Stimulated activated CD4-positive, alpha-beta T cell treated with anti-CD3 and anti-CD28 coated beads, Interleukin-1b, Interleukin-23, amount 100 ng/mL, for 48 hours (primary cell): ENCODE measurements at places on chromosomes 5 and 9.

DNA sequence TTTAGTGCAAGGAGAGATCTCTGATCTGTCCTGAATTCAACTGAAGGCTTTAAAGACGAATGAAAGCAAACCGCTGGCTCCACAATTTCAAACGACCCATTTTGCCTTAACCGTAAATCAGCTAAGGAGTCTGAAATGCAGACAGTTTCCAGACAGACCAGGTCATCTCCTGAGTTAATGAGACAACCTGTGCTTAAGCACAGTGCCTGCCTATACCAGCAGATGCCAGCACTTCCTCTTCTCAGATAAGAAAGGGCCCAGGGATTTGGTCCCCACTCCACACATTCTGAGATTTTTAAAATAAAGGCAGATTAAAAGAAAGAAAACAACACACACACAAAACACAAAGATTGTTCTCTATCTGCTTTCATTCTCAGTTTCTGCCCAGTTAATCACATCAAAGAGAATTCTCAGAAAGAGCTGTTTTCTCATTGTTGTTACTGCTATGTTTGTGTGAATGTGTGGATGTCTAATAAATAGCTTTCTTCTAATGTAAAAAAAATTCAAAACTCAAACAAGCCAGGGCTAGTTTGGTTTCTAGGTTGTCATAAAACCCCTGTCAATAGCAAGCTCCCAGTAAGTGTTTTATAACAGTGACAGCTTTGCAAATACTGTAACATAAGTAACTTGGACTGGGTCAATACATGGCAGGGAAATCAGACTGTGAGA, 157.7 kb upstream of the SLC24A2 start:
- no peak for DNase-seq

DNA sequence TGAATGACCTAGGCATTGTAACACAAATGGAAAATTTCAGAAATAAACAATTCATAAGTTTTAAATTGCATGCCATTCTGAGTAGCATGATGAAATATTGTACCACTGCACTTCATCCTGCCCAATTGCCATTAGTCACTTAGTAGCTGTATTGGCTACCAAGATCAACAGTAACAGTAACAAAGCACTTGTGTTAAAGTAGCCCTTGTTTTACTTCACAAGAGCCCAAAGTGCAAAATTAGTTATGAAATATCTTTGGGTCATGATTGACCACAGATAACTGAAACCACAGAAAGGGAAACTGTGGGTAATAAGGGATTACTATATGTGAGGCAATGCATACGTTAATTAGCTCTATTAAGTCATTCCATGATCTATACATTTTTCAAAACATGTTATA, 33.3 kb upstream of the RORB start:
- DNase-seq = no peak

GRCh38 chr9:137963525-137963924, 85.9 kb downstream of the CACNA1B start:
- DNase-seq = no peak

GRCh38 chr5:177448244-177448950, 1.8 kb downstream of the PRR7 start:
- no peak for DNase-seq

DNA sequence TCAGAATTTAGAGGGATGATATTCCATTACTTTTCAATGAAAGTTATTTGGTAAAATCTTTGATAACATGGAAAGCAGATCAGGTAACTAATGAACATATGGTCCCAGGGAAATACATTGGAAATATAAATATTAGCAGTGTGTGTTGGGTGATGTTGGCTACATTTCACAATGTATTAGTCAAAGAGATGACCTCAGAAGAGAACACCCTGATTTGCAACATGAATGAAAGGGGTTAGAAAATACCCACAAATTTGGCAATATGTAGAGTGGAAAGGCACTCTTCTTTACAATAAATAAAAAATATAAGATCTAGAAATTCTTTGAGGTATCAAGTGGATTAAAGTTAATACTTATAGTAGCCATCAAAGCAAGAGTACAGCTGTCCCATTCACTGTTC, 606.7 kb downstream of the PSAT1 start:
- no peak for DNase-seq

GRCh38 chr5:64653766-64654560, 36.3 kb upstream of the SHISAL2B start:
- DNase-seq = no peak

- no peak for DNase-seq
Observed at GRCh38 chr5:36450229-36451014, 148.7 kb upstream of the RANBP3L start.

- no peak for DNase-seq
Observed at GRCh38 chr9:109253637-109254284, 67.1 kb downstream of the EPB41L4B start.

DNA sequence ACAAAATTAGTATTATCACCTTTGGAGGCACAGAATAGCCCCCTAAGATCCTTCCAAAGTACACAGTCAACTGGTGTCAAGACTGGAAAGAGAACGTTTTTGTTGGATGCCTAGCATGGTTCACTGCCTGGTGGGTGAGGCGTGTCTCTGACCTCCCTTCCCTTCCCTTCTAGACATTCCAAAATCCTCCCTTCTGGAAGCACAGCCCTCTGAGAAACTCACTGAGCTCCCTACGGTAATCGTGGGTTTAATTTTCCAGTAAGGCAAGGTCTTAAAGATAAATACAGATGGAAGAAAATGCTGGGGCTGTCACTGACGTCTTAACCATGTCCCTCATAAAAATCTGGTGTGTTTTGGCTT, 138.8 kb downstream of the LIFR start:
- DNase-seq = no peak

DNA sequence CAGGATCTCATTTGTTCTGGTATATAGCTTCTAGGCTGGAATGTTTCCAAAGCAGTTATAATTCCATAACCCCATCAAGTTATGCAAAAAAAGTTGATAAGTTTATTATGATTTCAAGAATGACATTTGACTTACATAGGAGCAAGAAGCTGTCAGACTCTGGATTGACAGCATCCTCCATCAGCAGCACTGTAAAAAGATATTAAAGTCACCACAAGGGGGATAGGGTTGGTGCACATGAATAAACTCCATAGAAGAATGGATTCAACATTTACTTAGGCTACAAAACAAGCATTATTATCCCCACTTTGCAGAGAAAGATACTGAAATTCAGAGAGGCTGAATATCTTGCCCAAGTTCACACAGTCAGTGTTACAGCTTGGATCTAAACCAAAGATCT, 208.9 kb upstream of the SLC30A5 start:
- no peak for DNase-seq

DNA sequence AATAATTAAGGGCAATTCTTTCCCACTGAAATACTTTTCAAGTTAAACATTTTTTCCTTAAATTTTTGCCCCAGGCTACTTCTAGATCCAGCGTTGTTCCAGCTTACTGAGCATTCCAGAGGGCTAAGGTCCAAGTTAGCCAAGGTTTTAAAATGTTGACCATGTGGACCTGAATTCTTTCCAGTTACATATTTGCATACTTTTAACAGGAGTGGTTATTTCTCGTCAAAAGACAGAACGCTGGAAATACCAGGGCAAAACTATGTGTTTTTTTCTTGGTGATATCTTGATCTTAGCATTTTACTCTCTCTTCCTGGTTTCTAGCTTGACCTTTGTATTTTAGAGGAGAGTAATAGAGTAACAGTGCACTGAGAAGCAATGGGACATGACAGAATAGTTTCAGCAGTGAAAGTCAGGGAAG, 32.8 kb downstream of the TMC1 start:
- DNase-seq = no peak

GRCh38 chr5:154368041-154368800, 77.6 kb upstream of the SAP30L start:
- no peak for DNase-seq

GRCh38 chr5:82404382-82404945, 126.3 kb upstream of the RPS23 start:
- no peak for DNase-seq

GRCh38 chr9:2387166-2387565, 234.4 kb upstream of the VLDLR start:
- DNase-seq = no peak

DNA sequence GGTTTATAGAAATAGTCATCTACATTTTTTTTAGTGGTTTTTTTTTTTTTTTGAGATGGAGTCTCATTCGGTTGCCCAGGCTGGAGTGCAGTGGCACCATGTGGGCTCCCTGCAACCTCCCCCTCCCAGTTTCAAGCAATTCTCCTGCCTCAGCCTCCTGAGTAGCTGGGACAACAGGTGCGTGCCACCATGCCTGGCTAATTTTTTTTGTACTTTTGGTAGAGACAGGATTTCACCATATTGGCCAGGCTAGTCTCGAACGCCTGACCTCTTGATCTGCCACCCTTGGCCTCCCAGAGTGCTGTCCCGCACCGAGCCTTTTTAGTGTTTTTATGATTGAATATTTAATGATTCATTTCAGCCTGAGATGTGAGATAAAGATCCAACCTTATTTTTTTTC, 27.3 kb downstream of the ANKRD33B start:
- DNase-seq = no peak

- no peak for DNase-seq
Observed at GRCh38 chr5:123297198-123297831, 125.9 kb downstream of the CEP120 start.

DNA sequence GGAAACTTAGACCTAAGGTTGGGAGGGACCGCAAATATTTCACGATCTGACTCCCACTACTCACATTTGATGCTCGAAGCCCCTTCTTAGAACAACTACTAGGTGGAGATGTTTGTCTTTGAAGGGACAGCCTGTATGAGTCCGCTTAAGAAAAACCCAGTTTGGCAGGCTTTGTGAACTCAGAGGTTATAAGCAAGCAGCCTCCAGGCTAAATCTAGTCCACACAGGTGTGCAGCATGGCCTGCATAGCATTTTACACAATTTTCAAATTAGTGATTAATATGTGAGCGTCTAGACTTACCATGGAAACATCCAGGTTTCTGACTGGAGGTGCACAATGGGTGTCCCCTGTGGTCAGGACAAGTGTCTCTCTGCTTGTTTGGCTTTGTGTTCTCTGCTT, 127.1 kb downstream of the KIF4B start:
- DNase-seq = no peak

DNA sequence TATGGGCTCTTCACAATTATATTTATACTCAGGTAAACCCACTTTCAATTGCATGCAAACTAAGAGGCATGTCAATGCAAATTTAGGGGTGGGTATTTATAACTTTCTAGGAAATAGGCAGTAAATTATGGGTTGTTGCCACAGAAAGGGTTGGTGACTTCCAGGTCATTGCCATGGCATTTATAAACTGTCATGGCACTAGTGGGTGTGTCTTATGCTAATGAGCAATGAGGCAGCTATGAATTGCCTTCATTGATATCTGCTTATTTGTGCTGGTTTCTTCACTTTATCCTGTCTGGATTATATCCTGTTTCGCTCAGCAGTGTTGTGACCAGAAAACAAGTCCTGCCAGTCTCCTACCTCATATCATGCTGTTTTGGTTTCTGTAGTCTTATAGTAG, 597.3 kb upstream of the DAB2 start:
- no peak for DNase-seq

DNA sequence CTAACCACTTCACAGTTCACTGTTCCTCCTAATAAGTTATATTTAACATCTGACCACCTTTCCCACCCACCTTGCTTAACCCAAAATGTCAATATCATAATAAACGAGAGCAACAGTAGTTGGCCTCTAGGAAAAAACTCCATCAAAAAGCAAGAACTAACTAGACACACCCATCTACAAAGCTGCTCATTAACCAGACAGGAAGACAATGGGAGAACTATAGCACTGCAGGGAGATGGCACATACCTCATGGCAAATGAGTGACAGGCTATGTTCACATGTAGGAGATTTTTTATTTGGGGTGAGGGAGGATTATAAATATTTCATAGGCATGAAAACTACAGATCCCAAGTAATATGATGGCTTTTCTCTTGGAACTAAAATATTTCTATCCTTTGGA, 23.6 kb upstream of the CDK5RAP2 start:
- DNase-seq = no peak

DNA sequence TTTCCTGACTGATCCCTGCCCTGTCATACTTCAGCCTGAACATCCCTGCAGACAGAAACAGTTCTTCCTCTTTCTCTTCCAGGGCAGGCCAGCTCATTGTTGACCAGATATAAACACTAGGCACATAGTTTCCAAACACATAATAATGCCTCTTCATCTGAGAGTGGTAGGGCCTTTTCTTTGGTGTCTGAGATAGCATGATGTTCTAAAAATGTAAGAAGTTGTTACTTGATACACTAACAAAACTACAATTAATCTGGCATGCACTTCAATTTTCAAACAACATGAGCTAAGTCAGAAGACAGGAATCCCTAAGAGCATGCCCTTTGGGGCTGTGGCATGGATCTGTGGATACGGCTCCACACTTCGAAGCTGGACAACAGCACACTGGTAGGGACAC, 246.6 kb downstream of the SPOCK1 start:
- no peak for DNase-seq

- no peak for DNase-seq
Observed at GRCh38 chr5:107815109-107815508, 144.4 kb upstream of the EFNA5 start.

GRCh38 chr5:172834415-172835289, 601 bp downstream of the ERGIC1 start:
- no peak for DNase-seq

DNA sequence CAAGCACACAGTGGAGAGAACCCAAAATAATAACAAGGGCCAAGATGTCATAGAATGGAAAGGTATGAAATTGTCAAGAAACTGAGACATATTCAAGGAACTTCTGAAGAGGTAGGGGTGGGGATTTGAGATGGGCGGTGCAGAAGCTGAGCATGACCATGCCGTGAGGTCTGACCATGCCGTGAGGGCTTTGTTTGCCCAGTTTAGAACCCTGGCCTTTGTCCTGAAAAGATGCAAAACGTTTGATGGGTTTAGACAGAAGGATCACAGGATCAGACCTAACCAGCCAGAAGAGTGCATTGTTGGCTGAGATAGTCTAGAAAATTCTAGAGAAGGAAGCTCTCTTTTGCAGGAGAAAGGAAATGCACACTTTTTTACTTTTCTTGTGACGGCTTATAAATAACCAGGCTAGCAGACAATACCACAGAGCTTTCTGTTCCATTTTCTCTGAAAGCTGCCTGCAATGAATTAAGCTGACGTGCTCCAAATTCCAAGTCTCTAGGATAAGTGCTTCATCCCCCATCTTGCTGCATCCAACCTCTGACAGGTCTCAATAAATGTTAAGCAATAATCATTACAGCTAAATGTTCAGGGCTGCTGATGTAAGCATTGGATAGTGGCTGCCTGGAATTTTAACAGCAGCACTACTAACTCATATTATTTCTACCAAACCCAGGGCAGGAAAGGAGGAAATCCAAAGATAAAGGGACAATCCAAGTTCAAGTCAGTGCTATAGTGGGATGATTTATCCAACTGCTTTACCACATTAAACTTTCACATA, 110.9 kb upstream of the IL6ST start:
- no peak for DNase-seq

DNA sequence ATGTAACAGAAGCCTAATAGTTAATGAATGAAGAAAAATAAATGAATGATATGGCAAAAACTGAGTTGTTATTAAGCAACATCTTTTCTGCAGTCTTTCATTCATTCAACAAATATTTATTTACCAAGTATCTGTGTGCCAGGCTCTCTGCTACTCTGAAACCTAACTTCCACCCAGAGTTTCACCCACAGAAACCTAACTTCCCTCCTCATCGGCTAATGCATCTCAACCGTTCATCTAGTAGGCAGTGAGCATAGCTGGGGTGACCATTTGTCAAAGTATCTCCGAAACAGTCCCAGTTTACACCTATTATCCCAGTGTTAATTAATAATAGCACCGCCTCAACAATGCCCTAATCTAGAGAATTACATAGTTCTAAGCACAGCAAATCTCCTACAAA, 1.5 kb downstream of the TTC39B start:
- DNase-seq = no peak

- DNase-seq = no peak
Observed at GRCh38 chr5:124806373-124807077, 60.1 kb upstream of the ZNF608 start.

GRCh38 chr9:91771864-91772263, 178.2 kb downstream of the ROR2 start:
- DNase-seq = no peak
